Activated CD4-positive, alpha-beta T cell treated with anti-CD3 and anti-CD28 coated beads for 36 hours (primary cell): ENCODE measurements at places on chromosomes 16 and 17. TPM values are rescaled to one million over a fixed set of nuclear protein-coding genes. Genes with fewer than 3 reads are reported as not detected.

DNA sequence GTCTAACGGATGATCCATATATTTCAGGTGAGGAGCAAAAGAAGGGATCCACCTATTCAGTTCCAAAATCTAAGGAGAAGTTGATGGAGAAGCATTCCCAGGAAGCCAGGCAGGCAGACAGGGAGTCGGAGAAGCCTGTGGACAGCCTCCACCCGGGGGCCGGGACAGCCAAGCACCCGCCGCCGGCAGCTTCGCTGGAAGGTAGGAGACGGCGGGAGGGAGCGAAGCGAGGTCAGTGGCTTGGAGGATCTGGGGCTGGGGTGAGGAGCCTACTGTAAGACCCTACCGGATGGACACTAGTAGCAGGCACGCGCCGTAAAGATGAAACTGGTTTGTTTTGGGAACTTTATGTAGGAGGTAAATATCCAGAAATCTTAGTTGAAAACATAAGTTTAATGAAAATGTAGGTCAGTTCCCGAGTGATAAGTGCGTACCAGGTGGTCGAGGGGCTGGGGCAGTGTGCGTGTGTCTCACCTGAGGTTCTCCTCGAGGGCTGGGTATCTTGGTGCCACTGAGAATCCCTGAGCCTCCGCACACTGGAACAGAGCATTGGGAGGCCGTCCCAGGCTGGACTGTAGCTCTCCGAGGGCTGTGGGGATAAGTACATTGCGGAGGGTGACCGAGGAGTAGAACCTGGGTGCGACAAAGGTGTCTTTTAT, 714 bp downstream of the SPATA33 start:
- DNase-seq: peak; percentile 44

GRCh38 chr17:49820773-49821172, 27.1 kb downstream of the TAC4 start:
- no peak for DNase-seq

DNA sequence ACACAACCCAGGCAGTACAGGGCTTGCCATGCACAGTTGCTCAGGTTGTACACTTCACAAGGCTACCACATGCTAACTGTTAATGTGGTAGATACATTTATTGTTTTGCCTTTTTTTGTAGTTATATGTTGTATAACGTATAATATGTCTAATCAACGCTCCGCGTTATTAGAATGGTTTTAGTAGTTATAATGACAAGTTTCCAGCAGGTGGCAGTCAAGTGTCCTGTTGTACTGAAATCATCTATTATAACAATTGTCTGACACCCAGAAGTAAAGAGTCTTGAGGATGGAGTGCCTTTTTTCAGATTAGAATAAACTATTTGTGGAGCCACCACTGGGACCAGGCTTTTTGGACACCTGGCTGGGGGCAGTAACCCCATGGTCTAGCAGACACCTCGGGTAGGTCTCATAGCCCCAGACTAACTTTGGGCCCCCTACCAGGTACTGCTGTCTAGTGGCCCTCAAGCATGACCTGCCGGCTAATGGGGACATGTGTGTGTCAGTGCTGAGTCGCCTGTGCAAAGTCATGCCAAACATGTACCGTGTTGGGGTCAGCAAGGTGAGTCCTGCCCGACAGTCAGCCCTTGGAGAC, 32.8 kb downstream of the MYO15A start:
- peak; percentile 52 for DNase-seq

DNA sequence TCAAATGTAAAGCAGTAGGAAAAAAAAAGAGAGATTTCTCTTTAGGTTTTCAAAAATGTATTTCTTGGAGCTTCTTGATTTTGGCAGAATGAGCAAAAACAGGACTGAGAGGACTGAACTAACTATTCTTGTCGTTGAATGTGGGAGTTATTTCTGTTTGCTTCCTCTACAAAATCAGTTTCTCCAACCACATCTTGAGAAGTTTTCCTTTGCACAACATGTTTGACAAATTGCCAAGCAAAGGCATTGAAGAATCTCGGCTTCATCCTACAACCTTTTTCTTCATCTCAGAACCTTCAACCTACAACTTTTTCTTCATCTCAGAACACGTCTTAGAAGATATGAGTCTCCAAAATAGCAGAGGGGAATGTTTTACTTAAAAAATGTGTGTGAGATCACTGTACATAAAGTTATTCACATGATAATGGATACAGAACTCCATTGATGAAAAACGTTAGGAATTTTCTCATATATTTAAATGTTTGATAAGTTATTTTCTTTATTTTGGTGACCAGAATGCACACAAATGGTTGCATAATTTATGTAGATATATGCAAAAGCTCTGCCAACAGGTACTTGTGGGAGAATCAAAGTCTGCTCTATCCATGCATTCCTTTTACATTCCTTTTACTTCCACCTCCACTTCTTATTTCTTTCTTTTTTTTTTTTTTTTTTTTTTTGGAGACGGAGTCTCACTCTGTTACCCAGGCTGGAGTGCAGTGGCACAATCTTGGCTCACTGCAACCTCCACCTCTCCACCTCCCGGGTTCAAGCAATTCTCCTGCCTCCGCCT, 370.0 kb downstream of the KCNJ2 start:
- no peak for DNase-seq

DNA sequence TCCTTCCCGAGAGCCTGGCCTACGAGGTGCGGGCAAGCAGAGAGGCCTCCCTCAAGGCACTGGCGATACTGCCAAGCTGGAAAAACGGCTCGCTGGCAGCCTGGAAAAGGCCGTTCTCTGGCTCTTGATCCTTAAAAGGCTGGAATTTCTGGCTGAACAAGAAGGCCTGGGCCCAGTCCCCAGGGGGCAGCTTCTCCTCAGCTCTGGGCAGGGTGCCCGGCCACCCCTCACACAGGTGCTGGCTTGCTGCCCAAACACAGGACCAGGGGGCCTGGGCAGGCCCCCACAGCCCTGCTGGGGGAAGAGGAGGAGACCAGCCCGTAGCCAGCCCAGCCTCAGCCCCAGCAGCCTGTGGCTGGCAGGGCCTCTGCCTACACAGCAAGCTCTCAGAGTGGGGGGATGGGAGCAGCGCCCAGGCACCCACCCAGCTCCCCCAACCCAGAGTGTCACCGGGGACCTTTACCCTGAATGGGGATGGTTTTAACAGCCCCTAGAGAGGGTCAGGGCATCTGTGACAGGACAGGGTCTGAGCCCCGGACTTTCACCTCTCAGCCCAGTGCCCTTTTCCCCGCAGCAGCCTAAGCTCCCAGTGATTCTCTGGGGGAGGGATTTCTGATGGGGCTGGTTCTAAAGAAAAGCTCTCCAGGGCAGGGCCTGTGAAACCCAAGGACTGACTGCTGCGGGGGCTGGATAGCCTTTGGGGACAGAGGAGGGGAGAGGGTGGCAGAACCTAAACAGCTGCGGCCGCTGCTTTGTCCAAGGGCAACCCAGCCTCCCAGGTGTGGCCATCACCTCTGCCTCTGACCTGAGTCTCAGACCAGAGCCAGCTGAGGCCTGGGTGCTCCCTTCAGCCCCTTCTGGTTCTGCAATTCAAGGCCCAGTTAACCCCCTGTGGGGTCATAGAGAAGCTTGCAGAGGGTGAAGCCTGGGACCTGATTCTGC, 38.6 kb upstream of the TOB1 start:
- no peak for DNase-seq

GRCh38 chr17:31156326-31156725, 61.5 kb downstream of the NF1 start:
- DNase-seq: no peak

DNA sequence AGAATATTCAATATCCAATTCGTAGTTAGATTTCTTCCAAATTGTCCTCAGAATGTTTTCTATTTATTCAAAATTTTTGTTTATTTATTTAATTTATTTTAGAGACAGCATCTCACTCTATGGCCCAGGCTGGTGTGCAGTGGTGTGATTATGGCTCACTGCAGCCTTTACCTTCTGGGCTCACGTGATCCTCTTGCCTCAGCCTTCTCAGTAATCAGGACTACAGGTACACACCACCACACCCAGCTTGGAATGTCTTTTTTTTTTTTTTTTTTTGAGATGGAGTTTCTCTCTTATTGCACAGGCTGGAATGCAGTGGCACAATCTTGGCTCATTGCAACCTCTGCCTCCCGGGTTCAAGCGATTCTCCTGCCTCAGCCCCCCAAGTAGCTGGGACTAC, 3.5 kb upstream of the DRG2 start:
- DNase-seq: no peak

DNA sequence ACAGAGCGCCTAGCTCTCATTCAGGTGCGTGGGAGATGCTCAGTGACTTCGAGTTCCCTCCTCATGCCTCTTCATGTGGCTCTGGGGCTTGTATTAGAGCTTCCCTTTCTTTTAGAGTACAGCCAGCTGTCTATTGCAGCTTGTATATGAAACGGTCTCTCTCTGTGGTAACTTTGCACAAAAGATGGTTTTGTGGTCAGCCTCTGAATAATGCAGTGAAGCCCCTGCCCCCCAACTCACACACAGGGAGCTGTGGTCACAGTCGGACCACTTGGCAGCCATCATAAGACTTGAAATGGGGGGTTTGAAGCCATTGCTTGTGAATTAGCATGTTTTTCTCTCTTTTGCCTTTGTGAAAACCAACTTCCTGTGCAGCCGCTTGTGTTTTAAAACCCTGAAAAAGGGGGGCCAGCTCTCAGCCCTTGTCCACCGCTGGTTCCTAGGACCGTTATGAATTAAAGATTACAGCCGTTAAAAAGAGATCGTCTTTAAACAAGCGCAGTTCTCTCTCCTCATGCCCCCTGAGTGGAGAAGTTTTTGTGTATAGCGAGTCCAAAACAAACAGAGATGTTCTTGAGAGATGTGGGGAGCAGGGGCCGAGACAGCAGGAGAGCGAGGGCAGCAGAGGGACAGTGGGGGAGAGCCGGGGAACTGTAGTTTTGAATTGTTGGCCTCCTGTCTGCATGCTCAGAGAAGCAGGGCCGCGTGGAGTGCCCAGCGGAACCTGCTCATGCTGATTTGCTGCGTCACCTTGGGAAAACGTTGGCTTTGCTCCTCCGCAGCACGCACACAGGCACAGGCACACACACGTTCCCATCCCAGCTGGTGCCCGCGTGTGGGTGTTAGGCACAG, 199.0 kb downstream of the MSI2 start:
- DNase-seq: peak; percentile 46

DNA sequence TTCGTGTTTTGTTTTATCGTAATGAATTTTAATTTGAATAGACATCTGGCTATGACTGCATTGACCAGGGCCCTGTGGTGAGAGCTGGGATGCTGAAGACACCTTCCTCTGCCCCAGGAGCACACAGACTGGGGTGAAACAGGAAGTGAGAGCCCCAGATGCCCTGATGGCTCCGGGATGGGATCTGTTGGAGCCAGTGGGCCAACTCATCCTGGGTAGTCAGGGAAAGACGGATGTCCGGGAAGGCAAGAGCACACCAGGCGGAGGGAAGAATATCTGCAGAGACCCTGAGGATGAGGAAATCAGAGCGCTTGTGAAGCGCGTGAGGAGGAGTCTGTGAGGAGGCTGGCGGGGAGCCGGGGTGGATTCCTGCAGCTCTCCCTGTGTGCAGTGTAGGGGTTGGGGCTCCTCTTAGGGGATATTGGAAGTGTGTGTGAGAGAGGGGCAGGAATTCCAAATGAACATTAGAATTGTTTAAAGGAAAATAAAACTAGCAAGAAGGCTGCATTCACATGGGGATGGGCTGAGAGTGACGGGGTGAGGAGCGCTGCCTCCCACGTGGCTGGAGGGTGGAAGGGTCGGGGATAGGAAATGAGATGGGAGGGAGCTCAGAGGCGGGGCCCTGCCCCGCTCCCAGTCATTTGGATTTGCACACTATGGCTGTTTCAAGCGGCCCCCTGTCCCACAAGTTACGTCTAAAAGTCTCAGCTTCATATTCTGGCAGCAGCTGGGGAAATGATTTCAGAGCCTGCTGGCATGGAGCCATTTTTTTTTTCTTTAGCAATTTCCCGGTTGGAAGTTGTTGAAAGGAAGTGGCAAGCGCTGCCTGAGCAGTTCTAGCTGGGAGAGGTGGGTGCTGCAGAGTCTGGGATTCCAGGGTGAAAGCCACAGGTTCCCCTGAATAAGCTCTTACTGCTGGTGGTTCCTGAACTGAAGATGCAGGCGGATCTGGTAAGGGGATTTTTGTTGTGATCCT, 71.2 kb upstream of the LGALS9 start:
- DNase-seq: no peak

DNA sequence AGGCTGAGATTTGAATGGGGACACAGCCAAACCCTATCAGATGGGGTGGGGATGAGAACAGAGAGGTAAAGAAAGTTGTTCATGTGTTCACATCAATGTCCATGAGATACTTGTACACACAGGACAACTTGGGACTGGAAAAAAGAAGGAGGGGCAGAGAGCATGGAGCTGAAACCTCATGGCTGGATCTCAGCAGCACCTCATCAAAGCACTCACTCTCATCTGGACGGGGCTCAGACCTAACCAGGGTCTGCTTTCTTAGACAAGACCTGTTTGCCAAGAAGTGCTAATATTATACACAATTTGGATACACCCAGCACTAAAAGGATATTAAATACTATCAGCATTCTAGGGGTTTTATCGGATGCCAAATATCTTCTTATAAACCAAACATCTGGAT, 399.8 kb downstream of the SLC39A11 start:
- no peak for DNase-seq

DNA sequence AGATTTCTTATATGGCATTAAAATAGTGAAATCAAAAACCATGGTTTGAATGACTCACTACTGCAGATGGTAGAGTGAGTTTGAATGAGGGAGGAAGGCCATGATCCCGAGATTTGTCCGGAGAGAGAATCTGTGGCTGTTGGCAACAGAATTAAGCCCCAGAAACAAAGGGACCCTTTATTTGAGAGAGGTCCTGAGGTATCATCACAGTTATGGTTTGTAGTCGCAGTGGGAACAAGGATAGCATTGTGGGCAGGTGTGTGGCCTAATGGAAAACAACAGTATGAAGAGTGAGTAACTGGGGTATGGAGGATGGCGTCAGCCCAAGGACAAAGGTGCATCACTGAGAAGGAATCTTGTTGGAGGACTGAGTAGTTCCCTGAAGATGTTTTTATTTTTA, 8.5 kb upstream of the ZFP3 start:
- no peak for DNase-seq

GRCh38 chr16:84498223-84498610, 6.2 kb downstream of the MEAK7 start:
- DNase-seq: no peak

- DNase-seq: no peak
These were observed 7.7 kb upstream of the ITPRIPL2 start for GRCh38 chr16:19105891-19106624.

- DNase-seq: no peak
These were observed 1.7 kb downstream of the AKTIP start for GRCh38 chr16:53501216-53501859.

- DNase-seq: no peak
These were observed 32.1 kb downstream of the SPACA3 start for GRCh38 chr17:33023790-33024189.

GRCh38 chr16:67277294-67277998, 1.9 kb upstream of the PLEKHG4 start:
- peak; percentile 60 for DNase-seq

GRCh38 chr16:13047276-13047675, 145.9 kb downstream of the SHISA9 start:
- DNase-seq: no peak

SPIRE2 gene
- 1.5 TPM for total RNA-seq

ABCA5 gene
- 14.4 TPM for total RNA-seq

HS3ST2 gene
- not detected for total RNA-seq

FADS6 gene
- total RNA-seq: not detected

PYY gene
- total RNA-seq: not detected

IRX3 gene
- total RNA-seq: not detected

NHLRC4 gene
- total RNA-seq: 0.87 TPM

USP43 gene
- 0.25 TPM for total RNA-seq
